ENCODE measurements at places on chromosomes 7 and 10.

GRCh38 chr7:85001495-85002345 lies 185.1 kb downstream of the SEMA3D start:
- no peak for DNase-seq

GRCh38 chr10:69377191-69377590 lies 39.5 kb downstream of the TACR2 start:
- no peak for DNase-seq

GRCh38 chr10:60566096-60566495 lies 176.4 kb upstream of the ANK3 start:
- DNase-seq: no peak

- peak; percentile 66 for DNase-seq
Observed at GRCh38 chr10:74282848-74283210, 131.8 kb downstream of the ADK start.

GRCh38 chr7:15669443-15670090 lies 16.9 kb downstream of the MEOX2 start:
- peak; percentile 39 for DNase-seq

DNA sequence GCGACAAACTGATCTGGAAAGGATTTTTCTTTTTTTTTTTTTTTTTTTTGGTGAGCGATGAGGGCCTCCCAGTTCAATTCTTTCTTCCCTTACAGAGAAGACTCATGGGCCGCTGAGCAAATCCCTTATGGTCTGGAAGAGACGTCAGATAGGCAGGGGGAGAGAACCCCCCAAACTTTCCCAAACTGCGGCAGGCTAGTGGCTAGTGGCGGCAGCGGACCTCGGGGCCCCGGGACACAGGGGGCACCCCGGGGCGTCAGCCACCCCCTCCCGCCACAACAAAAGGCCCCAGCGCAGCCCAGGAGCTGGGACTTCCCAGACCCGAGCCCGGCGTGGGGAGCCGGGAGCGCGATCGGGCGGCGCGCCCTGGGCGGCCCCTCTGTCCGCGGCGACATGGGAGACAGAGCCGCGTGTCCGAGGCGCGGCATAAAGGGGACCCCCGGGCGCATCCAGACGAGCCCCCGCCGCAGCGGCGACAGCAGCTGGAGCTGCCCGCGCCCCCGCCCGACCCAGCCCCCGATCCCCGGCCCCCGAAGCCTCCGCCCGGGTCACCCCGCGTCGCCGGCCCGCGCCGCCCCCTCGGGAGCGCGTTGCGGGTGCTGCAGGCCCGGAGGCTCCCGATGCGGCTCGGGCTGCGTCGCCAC lies 755 bp downstream of the FAM171A1 start:
- peak; percentile 39 for DNase-seq

GRCh38 chr10:51699145-51699474 lies 285 bp downstream of the CSTF2T start:
- DNase-seq: no peak

DNA sequence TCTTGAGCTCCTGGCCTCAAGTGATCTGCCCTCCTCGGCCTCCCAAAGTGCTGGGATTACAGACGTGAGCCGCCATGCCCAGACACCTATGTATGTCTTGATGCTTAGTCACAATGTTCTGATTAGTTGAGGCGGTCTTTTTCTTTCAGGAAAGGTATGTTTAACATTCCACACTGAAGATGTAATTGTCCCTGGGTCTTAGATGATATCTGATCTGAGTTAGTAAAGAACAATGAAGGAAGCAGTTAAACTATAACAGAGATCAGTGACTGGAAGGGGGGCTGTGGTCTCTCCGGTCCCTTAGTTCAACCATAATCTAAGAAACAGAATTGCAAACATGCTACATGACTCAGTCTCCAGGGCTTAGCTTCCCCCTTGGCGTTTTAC lies 31.5 kb upstream of the SH2D4B start:
- peak; percentile 92 for DNase-seq

GRCh38 chr7:139886899-139887298 lies 57.8 kb downstream of the TBXAS1 start:
- no peak for DNase-seq

DNA sequence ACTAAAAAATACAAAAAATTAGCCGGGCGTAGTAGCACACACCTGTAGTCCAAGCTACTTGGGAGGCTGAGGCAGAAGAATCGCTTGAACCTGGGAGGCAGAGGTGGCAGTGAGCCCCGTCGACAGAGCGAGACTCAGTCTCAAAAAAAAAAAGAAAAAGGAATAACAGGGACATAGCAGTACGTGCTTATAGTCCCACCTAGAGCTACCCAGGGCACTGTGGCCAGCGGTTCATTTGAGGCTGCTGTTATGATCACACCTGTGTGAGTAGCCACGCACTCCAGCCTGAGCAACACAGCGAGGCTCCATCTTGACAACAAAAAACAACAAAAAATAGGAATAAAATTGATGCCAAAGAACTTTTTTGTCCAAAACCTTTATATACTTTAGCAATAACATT lies 17.1 kb downstream of the WAPL start:
- DNase-seq: no peak

DNA sequence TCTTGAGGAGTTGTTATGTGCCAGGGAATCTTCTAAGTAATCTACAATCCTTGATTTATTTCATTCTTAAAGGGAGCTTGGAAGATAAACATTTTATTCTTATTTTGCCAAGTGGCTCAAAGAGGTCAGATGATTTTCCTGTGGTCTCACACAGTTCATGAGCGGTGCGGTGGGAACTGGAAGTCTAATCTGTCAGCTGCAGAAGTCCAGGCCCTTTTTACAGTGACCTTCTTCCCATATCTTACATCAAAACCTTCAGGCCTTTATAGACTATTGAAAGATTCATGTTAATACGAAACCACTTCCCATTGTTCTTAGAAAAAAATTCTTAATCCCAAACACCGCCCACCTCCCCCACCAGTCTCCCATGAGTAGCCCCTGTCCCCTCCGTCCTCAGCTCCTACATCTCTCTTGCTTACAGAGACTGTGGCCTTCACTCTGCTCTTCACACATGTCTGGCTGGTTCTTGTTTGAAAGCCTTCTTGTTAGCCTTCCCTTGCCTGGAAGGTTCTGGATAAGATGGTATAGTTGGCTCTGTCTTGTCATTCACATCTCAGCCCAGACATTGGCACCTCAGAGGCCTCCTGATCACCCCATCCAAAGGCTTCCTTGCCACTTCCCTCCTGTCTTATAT lies 61.5 kb downstream of the ITGA8 start:
- no peak for DNase-seq

- no peak for DNase-seq
Observed at GRCh38 chr10:109932968-109933367, 9.7 kb upstream of the XPNPEP1 start.

- DNase-seq: no peak
Observed at GRCh38 chr10:110852947-110853346, 18.8 kb upstream of the PDCD4 start.

- DNase-seq: no peak
Observed at GRCh38 chr10:81730891-81731290, 144.1 kb upstream of the NRG3 start.

- no peak for DNase-seq
Observed at GRCh38 chr7:102028206-102028826, 210.9 kb downstream of the CUX1 start.

DNA sequence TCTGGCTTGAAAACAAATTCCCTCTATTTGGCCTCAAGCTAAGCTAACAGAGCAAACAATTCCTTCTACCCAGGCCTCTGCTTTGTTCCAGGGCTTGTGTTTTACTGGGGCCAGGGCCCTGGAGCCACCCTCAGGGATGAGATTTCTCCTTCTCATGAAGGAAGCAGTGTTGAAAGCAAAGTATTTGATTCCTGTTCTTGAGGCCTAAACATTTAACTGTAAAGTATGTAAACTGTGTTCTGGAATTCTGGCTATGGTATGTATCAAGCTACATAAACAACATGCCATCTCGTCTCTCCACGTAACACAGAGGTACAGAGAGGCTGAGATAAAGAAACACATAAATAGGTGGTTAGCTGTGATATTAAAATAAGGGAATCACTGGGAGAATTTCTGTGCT lies 81.8 kb downstream of the HERPUD2 start:
- no peak for DNase-seq

- DNase-seq: peak; percentile 45
Observed at GRCh38 chr10:128633864-128634540, 507.8 kb upstream of the MKI67 start.

GRCh38 chr7:37445790-37446189 lies 2.9 kb downstream of the ELMO1 start:
- no peak for DNase-seq

DNA sequence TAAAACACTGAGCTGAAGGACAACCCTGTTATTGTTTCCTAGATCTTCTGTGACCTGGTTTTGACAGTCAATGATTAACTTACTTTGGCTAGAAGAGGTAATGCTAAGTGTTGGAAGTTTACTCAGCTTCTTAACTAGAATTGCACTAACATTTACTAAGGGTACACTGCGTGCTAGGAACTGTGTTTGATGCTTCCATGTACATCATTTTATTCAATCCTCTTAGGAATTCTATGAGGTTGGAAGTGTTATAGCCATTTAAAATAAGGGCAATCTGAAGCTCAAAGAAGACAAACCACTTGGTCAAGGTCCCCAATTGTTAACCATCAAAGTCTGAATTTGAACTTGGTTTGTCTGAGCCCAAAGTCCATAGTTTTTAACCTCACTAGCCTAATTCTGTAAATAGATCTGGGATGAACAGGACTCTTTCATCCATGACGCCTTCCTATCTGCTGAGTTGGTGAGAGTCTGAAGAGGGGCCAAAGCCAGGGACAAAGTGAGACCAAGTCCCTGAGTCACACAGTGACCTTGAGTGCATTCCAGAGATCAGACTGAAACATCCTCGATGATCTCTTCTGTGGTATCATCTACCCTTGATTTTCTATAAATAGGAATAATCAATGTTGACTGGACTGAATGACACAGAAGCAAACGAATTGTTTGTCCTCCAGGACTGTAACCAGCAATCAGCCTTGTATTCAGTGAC lies 29.2 kb upstream of the ZNRF2 start:
- DNase-seq: no peak

DNA sequence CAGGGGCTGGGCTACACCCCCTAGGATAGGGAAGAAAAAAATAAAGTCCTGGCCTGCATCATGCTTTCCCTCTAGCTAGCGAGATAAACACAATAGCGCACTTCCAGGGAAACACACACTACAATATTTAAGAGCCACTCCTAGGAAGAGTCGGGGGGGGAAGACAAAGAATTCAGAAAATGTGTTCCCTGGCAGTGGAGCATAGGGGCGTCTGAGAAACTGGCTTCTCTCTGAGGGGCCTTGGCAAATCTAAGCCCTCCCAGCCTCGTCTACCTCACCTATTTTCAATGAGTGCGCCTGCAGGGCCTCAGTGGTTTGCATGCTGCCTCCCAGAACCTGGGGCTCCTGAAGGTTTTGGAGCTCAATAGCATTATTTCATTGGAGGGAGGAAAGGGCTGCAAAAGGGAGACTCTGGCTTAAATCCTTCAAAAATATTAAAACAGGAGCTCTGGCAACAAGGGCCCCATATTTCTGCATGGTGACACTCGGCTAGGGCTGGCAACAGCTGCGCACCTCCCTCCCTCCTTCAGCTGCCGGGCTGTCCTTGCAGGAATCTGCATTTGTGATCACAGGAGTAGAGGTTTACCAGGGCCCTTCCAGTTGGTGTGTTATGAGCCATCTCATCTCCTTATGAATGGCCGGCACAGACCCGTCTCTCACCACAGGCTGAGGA lies 10.8 kb downstream of the ANXA11 start:
- no peak for DNase-seq

- peak; percentile 49 for DNase-seq
Observed at GRCh38 chr10:87927091-87927490, 63.7 kb downstream of the PTEN start.

DNA sequence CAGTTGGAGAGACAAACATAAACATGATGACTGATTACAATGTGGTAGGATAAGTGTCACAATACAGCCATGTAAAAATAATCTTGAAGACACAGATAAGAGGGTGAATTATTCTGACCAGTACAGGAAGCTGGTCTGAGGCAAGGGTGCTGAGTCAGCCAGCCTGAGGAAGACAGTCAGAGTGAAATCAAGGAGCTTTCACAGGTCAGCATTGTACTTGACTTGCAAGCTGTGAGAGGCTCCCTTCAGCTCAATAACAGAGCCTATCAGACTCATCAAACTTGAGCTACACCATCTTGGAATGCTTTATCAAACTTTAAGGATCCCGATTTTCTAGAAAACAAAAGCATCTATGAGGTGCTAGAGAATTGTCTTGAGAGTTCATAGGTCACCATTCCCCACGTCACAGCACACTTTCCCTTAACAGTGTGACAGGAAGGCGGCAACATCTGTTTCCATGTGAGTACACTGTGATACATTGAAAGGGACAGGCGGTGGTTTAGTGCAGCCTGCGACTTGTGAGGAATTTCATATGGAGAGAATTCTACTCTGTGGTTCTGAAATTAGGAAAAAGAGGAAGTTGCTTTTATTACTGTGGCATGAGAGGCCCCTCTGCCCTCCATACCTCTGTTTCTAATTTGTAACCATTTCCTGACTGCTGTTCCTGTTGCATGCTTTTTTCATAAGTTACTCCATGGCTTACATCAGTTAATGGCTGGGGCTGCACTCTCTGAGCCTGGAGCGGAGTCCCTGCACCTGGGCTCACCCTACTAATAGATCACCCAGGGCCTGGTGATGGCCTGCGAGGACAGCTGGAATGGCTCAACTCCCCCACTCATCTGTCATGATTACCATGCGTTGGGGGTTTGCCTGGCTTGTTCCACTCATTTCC lies 417.1 kb downstream of the SUGCT start:
- peak; percentile 74 for DNase-seq

- DNase-seq: no peak
Observed at GRCh38 chr10:17422931-17423330, 31.5 kb downstream of the ST8SIA6 start.

DNA sequence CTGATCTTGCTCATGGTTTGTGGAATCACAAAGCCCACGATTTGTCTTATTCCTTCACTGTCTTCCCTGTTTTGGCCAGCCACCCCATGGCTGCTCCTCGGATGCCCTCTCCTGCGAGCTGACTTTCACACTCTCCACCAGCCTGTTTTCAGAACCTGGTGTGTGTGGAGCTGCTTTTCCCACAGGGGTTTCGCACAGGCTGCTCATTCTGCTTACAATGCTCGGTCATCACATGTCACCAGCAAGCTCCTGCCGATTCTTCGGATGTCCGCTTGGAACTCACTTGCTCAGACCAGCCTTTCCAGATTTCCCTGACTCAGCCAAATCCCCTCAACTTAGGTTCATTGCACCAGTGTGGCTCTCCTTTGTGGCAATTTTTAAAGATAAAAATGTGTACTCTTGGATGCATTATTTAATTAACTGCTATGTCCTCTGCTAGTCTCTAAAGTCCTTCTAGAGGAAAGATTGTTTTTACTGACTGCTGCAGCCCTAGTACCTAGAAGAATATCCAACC lies 1018.6 kb upstream of the LRRTM3 start:
- DNase-seq: no peak
